ENCODE measurements at places on chromosomes 6 and 20. TPM values are rescaled to one million over a fixed set of nuclear protein-coding genes. Genes with fewer than 3 reads are reported as not detected.

SLC22A23 gene
- 14.3 TPM for total RNA-seq

MCHR2 gene
- not detected for total RNA-seq

RIPPLY2 gene
- total RNA-seq = not detected

GJA1 gene
- total RNA-seq = 235 TPM

SRSF3 gene
- 422 TPM for total RNA-seq

TBXT gene
- total RNA-seq = not detected

APOM gene
- total RNA-seq = 0.97 TPM

CEP57L1 gene
- total RNA-seq = 21.0 TPM

RNF217 gene
- total RNA-seq = 32.5 TPM

SOBP gene
- total RNA-seq = 6.1 TPM
